ENCODE measurements at places on chromosomes 1 and 21. TPM values are rescaled to one million over a fixed set of nuclear protein-coding genes. Genes with fewer than 3 reads are reported as not detected.

The GCSAML gene
- total RNA-seq, result 9.0 TPM

The EXTL1 gene
- total RNA-seq, result 30.6 TPM

The BTG2 gene
- 168 TPM for total RNA-seq

The MROH7 gene
- 4.9 TPM for total RNA-seq

The LENEP gene
- total RNA-seq, result not detected

The C1orf94 gene
- total RNA-seq, result not detected

The FCGR1A gene
- total RNA-seq, result 22.5 TPM

The TADA1 gene
- total RNA-seq, result 16.6 TPM

The ANKRD34A gene
- total RNA-seq, result 0.39 TPM

The SNX7 gene
- total RNA-seq, result 21.3 TPM

The C1orf52 gene
- total RNA-seq, result 15.9 TPM

The FRRS1 gene
- 4.2 TPM for total RNA-seq

The TTLL7 gene
- 8.4 TPM for total RNA-seq

The PYHIN1 gene
- 3.0 TPM for total RNA-seq

The PIK3C2B gene
- 38.9 TPM for total RNA-seq

The ZNF695 gene
- total RNA-seq, result not detected

The FAM72C gene
- total RNA-seq, result 0.20 TPM

The CYP4Z1 gene
- 12.9 TPM for total RNA-seq

The IFI44L gene
- total RNA-seq, result 16.3 TPM

The DIO1 gene
- total RNA-seq, result not detected

The WNT3A gene
- not detected for total RNA-seq

The IPP gene
- total RNA-seq, result 13.3 TPM

The TMEM82 gene
- total RNA-seq, result not detected

The BRINP3 gene
- not detected for total RNA-seq

The KIF17 gene
- total RNA-seq, result 4.2 TPM

The PRAMEF26 gene
- not detected for total RNA-seq

The HSPB7 gene
- 23.7 TPM for total RNA-seq
